ENCODE measurements at places on chromosomes 12 and 14. TPM values are rescaled to one million over a fixed set of nuclear protein-coding genes. Genes with fewer than 3 reads are reported as not detected.

Gene DTX1
- total RNA-seq: not detected

DNA sequence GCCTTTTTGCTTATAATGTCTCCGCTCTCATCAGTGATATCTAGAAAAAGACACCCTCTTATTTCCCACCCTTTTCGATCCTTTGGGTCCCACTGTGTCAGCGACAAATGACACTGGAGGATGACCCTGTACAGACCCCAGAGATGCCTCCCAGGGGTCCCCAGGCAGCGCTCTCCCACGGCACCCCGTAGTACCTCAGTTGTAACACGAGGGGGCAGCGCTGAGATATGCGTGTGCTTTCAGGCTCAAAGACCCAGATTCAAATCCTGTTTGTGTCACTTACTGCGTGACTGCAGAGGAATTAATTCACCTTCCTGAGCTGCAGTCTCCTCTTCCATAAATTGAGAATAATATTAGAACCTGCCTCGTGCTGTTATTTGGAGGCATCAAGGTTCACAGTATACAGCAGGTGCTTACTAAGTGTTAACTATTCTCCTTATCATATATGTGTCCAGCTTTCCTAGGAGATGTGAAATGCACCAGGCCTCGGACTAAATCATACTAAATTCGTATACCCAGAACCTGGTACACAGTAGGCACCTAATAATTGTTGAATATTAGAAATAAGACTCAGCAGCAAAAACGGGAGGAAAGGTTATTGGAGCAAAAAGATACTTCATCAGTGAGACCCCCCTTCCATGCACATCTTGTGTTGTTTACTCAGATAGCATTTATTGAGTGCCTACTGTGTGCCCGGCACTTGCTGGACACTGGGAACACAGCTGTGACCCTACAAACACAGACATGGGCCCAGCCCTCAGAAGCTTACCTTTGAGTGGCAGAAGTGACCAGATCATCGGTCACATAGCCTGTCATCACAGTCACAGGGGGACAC, 99.9 kb downstream of the PHETA1 start:
- peak; percentile 25 for DNase-seq

DNA sequence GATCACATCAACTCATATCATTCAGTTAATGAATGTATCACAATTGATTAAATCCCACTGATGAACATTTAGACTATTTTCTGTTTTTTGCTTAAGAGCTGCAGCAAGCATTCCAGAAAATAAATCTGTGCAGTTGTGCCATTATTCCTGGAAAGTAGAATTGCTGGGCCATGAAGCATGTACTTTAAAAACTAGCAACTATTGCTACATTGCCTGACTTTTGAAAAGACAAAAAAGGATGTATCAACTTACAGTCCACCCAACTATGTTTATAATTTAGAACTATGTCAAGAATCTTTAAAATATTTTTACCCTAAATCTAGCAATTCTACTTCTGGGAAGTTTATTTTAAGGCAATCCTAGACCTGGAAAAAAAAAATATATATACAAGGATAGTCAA, 33.4 kb upstream of the ERGIC2 start:
- no peak for DNase-seq

DNA sequence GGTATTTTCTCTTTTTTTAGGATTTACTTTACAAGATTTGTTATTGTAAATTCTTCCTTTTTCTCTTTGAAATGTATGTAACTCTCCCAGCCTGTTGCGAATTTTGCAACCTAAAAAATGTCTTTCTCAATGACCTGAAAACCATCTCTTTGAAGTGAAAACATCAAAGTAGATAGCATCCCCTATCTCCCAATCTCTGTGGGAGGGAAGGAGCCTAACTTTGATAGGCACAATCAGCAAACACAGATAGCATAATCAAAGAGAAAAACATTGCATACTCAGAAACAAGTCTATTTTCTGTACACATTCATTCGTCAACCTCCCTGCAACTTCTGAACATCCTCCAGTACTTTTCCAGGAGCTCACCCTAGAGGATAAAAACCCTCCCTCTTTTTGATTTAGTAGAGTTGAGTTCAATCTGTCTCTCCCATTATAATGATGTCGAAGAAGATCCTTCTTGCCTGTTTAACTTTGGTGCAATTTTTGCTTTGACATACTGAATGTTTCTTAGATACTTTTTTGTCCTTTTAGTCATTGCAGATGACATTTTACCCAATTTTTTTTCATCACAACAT, 849.2 kb upstream of the LRFN5 start:
- no peak for DNase-seq

DNA sequence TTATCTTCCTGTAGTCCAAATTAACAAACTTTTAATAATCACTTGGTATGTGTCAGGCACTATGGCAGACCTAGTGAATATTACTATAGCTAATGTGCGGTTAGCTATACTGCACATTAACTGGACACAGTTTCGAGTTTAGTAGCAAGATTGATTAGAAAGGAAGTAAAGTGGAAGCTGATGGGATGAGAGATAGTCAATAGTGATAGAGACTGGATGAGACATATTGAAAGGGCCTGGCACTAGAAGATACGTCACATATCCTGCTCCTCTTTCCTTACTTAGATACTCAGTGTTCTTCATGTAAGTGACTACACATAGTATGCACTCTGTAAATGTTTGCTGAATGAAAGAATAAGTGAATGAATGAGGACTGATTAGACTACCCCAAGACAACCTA, 5.5 kb downstream of the TBK1 start:
- DNase-seq: no peak

DNA sequence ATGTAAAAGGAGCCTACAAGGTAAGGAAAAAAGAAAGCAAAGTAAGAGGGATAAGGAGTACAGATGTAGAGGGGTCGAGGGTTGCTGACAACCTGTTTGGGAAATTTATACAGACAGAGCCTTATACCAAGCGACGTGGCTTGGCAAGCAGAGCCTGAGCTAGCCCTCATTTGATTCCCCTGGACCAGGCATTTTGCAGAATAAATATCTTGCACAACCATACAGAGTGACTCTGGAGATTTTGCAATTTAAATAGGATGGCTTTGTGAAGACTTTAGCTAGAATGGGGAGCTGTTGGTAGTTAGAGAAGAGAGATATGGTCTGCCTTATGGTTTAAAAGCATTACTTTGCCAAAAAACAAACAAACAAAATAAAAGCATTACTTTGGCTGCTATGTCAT, 11.1 kb upstream of the ANO6 start:
- no peak for DNase-seq

Gene HELB
- 9.6 TPM for total RNA-seq

Gene JDP2
- total RNA-seq: 18.8 TPM

DNA sequence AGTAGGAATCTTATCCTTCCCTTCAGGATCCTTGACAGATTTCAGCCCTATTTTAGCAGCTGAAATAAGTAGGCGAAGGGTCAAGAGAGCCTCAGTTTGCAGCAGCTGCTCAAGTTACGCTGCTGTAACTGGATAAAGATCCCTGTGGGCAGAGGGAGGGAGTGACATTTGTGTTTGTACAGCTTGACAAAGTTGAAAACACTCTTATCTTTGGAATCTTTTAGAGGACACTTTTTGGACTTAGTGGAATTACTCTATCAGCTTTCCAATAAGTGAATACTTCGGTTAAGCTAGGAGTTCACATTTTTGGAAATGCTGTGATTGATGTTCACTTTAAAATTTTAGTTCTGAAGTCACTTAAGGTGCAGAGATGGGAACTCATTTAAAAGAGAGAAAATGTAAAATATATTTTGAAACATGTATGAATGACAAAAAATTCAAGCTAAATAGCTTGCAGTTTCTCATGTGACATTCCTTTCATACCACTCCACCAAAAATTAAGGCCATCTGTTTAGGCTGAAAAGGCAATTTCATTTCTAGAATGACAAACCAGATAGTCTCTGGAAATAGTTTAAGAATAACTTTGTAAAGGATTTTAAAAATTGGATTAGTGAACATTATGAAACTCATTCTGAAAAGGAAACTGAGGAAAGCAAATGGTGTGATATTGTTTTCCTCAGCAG, 55.2 kb downstream of the SLC38A4 start:
- DNase-seq: no peak

GRCh38 chr12:121295116-121295745, 1.3 kb downstream of the CAMKK2 start:
- DNase-seq: peak; percentile 17

GRCh38 chr14:55245657-55246268, 25.5 kb upstream of the FBXO34 start:
- DNase-seq: peak; percentile 33

- no peak for DNase-seq
Measured at GRCh38 chr12:68784015-68784414, 24.0 kb upstream of the MDM2 start.

- DNase-seq: no peak
Measured at GRCh38 chr12:56676851-56677580, 11.1 kb downstream of the PTGES3 start.

Gene CDCA3
- total RNA-seq: 47.9 TPM

DNA sequence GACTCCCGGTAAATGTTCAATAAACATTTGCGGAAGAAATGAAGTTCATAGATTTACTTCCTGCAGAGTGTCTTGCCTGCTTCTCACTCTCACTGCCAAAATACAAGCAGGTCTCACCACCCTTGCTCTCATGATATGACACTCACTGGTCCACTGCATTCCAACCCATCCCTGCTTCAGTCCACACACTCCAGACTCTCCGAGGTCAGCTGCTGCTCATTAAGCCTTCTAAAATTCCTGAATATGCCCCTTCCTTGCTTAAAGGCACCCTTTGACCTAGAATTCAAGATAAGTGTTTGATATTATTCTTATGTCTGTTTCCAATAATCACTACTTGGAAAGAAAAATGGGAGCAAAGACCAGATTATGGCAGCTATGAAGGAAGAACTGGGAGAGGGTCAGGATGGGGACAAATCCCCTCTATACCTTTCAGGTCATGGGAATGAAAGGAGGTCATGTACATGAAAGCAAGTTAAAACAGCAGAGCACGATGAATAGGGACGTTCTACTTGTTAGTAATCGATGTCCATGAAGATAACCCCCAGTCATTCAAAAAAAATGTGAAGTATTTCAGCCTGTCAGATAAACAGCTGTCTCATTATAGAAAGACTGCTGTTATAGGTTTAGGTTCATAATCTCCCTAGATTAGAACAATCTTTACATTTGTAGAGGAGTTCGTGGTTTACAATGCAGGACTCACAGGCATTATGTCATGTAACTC, 10.5 kb upstream of the NID2 start:
- no peak for DNase-seq

DNA sequence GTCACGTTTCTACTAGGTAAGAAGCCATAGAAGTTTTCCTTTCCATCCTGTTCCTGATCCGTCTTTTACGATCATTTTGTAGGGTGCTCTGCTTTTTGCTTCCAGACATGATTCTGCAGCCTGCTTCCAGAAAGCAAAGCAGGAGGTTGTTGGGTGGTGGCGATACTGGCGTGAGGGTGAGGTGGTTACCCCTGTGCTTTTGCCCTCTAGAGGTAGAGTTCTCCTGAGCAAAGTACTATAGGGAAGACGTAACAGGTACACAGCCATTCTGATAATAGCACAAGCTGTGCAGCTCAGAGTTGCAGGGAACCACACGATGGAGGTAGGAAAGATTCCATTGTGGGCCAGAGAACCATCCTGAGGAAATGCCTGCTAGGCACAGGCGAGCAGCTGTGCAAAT, 186.0 kb downstream of the PAH start:
- DNase-seq: no peak

- no peak for DNase-seq
Measured at GRCh38 chr14:99674776-99675381, 9.2 kb upstream of the CYP46A1 start.

Gene ADAMTS20
- total RNA-seq: not detected

Gene MEG3
- total RNA-seq: not detected

Gene KCNA5
- total RNA-seq: not detected

Gene IL26
- not detected for total RNA-seq

DNA sequence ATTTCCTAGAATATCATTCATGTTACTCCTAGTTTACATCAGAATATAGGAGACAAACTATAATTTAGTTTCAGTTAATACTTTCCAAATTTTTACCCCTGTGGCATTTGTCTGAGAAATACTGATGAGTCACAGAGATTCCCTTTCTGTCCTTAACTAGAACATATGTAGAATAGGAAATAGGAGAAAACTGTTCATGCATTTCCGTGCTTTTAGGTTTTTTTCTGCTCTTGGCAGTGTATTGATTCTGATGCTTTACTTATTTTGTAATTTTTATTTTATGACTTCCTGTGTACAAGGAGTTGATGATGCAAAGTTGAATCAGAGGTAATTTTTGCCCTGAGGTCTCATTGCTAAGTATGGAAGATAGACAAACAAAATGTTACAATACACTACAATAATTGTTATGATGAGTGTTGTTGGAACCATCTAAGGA, 23.0 kb downstream of the MNAT1 start:
- DNase-seq: no peak

GRCh38 chr12:96752211-96752610, 154.8 kb upstream of the NEDD1 start:
- DNase-seq: no peak

GRCh38 chr14:73851000-73851399, 631 bp upstream of the PTGR2 start:
- peak; percentile 10 for DNase-seq

Gene PIK3C2G
- total RNA-seq: 24.0 TPM

- DNase-seq: no peak
Measured at GRCh38 chr12:82659343-82660207, 27.1 kb upstream of the TMTC2 start.

Gene OR4L1
- total RNA-seq: not detected

Measured in Calu3 (cell line).